ENCODE measurements at places on chromosomes 3 and 15. TPM values are rescaled to one million over a fixed set of nuclear protein-coding genes. Genes with fewer than 3 reads are reported as not detected.

DNA sequence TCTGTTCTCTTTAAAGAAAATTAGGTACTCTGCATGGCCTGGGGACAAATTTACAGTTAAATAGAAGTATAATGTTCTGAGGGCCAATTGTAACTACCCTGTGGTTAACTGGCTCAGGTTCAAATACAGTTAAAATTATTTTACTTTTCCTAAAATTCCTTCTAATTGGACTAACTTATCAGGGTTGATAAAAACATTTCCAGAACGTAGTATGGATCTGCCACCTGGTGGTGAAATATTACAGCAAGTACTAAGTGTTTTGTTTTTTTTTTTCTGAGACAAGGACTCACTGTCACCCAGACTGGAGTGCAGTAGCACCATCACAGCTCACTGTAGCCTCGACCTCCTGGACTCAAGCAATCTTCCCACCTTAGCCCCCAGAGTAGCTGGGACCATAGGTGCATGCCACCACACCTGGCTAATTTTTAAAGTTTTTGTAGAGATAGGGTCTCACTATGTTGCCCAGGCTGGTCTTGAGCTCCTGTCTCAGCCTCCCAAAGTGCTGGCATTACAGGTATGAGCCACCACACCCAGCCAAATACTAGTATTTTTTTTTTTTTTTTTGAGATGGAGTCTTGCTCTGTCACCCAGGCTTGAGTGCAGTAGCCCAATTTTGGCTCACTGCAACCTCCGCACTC lies 29.2 kb downstream of the NEO1 start:
- DNase-seq: peak; percentile 44

GRCh38 chr15:57784081-57784511 lies 77.6 kb downstream of the POLR2M start:
- no peak for DNase-seq

GRCh38 chr3:37402351-37402750 lies 228.0 kb upstream of the LRRFIP2 start:
- DNase-seq: no peak

DNA sequence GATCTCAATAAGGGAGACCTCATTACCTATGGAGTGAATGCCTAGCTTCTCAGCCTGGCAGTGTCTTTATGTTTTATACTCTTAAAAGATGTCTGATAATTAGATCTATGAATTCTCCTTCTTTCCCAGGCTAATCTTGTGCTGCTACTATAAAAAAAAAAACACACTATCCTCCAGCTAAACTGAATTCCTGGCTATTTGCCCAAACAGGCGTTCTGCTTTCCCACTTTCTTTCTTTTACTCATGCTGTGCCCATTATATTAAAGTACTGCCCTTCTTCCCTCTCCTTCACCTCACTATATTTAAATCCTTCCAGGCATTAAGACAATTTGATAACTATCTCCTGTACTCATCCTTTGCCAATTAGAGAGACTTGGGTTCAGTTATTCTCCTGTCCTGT lies 1134.9 kb downstream of the ROBO2 start:
- DNase-seq: no peak

GRCh38 chr3:190092250-190092649 lies 28.4 kb downstream of the P3H2 start:
- DNase-seq: no peak

DNA sequence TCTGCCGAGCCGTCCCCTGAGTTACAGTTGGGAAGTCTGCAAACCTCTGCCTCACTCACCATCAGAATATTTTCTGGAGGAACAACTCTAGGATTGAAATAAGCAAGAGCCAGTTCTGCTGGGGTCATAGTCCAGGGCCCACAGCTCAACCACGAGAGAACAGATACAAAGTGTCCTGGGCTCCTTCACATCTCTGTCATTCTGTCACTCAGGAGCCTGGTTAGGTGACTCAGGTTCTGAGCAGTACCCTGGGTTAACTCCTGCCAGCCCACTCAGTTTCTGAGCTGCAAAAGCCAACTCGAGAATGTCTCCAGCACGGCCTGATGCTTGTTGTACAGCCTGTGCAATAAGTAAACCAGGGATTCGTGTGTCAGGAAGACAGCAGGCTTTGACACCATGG lies 155.7 kb downstream of the SLCO3A1 start:
- no peak for DNase-seq

DNA sequence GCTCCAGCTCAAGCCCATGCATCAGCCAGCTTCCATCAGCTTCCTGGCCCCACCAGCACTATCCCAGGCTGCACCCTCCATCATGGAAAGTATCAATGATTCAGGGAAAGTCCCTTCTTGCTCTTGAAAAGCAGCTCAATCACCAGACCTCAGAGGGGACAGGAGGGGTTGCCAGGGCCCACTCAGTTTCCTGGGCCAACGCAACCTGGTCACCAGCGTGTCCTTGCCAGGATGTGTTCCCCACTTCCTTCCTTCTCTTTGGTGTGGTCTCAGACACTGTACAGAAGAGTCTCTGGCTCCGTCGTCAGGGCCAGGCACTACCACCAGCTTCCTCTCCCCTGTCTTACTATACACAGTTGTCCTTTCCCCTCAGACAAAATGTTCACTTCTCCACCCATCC lies 3.0 kb downstream of the HDC start:
- no peak for DNase-seq

MASP1 gene
- not detected for total RNA-seq

NUDT16 gene
- total RNA-seq: 6.5 TPM

C15orf61 gene
- 9.2 TPM for total RNA-seq

NR1I2 gene
- 0.12 TPM for total RNA-seq
